ENCODE measurements at places on chromosomes 12 and 14.

GRCh38 chr14:70893858-70894291 lies 13.4 kb upstream of the PCNX1 start:
- no peak for DNase-seq

GRCh38 chr14:29240066-29240465 lies 473.5 kb downstream of the FOXG1 start:
- DNase-seq = peak; percentile 89

GRCh38 chr12:68636268-68636667 lies 25.6 kb downstream of the RAP1B start:
- DNase-seq = peak; percentile 31

DNA sequence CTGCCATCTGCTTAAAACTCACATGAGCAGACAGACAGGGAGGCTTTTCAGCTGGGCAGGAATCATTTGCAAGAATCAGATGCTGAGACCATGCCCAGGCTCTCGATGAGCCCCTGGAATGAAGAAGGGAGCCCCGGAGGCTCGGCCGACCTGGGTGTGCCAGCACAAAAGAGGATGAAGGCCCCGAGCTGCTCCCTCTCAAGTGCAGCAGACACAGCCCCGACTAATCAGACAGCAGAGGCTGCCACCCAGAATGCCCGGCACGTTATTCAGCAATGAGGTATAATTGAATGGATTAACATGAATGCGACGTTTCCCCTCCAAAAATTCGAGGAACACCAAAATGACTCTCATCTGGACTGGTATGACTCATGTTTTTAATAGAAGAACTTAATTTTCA lies 58.9 kb downstream of the BCL11B start:
- peak; percentile 95 for DNase-seq

- DNase-seq = no peak
These were observed 35.8 kb upstream of the HDAC7 start for GRCh38 chr12:47855502-47855901.
